ENCODE measurements at places on chromosomes 16 and 17.

DNA sequence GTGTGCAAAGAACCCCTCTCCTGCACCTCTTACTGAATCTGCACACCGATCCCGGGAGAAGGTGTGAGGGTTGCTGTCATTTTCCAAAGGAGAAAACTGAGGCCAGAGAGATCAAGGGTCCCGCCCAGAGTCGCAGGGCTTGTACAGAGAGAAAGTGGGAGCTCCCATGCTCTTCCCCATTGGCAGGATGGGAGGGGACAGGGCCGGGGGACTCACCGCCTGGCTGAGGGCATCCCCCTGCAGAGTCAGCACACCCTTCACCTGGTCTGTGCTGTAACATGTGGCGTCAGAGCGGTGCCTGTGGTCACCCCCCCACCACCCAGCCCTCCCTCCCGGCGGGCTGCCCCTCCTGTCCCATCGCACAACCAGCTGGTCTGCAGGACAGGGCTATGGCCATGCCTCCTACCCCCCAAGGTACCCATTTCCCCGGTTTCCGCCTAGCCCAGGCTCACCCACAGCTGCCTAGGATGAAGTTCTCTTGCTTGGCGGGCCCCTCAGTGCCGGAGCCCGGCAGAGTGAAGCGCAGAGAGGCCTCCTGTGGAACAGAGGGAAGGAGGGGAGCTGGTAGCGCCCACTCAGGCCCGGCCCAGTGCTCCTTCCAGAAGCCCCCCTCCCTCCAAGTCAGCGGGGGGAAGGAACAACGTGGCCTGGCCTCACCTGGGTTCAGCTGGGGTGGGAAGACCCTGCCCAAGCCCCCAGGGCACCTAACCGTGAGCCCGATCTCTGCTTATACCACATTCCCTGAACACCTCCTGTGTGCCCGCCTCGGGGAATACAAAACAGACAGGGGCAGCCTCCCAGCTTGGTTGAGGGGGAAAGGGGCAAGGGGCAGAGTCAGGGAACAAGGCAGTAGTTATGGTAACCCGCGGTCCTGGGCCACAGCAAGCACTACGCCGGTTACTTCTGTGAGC lies 1.1 kb downstream of the ROGDI start:
- no peak for DNase-seq

GRCh38 chr17:67244431-67245072 lies 444 bp downstream of the HELZ start:
- no peak for DNase-seq

- DNase-seq: no peak
Measured at GRCh38 chr16:52034830-52035229, 512.1 kb downstream of the TOX3 start.

DNA sequence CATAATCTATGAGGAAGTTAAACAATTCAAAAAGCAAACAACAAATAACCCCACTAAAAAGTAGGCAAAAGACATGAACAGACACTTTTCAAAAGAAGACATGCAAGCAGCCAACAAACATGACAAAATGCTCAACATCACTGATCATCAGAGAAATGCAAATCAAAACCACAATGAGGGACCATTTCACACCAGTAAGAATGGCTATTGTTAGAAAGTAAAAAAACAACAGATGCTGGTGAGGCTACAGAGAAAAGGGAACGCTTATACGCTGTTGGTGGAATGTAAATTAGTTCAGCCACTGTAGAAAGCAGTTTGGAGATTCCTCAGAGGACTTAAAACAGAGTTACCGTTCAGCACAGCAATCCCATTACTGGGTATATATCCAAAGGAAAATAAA lies 24.4 kb downstream of the TNFRSF13B start:
- DNase-seq: no peak

- no peak for DNase-seq
Measured at GRCh38 chr16:11165894-11166665, 89.9 kb downstream of the SOCS1 start.

All from MCF 10A (cell line).